Dermis blood vessel endothelial cell (primary cell): ENCODE measurements at places on chromosomes 12 and 14.

DNA sequence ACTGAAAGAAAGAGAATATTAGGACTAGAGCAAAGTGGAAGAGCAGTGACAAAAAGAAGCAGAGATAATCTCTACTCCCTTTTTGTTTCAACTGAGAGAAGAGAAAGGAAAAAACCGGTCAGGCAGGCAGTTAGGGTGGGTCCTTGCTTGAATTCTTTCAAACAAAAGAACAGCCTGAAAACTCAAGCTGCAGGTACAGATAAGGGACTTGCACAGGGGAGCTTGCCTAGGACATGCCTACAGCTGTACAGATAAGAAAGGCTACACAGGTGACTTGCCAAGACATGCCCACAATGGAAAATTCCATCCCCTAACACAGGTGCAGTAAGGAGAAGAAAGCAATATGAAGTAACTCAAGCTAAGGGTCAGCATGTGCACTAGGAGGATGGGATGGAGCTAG, 532.2 kb upstream of the MIS18BP1 start:
- DNase-seq = no peak

DNA sequence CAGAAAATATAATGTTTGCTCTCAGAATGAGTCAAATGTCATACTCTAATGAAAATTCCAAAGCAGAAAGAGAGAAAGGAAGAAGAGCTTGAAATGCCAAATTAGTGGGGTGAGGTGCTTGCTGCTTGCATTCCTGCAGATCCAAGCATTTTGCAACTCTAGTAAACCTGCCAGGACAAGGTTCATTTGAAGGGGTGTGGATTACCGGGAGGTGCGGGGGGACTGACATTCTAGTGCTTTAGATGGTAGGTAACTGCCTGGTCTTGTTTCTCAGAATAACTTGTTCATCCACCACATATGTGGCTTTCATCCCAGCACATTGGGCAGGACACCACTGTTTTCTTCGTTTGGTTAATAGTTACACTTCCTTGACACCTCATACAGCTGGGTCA, 144.4 kb downstream of the AKAP6 start:
- no peak for DNase-seq

GRCh38 chr14:48430805-48431204, 755.4 kb upstream of the MDGA2 start:
- no peak for DNase-seq

DNA sequence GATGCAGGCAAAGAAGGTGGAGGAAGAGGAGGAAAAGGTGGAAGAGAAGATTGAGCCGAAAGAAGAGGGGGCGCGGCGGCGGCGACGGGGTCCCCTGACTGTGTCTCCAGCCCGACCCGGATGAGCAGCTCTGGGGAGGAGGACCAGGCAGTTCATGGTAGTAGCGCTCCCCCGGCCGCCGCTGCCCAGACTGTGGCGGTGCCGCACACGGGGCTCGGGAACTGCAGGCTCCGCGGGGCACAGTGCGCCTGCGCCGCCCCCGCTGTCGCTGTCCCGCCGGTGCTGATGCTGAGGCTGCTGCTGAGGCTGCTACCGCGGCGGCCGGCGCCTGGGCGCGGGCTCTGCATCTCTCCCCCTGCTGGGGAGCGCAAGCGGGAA, at the start of gene KCNH5:
Gene KCNH5, minus strand, starts transcription at position 225 of the 378 bp plus-strand sequence. CDS start 272 bp downstream, outside the sequence.
- peak; percentile 52 for DNase-seq

DNA sequence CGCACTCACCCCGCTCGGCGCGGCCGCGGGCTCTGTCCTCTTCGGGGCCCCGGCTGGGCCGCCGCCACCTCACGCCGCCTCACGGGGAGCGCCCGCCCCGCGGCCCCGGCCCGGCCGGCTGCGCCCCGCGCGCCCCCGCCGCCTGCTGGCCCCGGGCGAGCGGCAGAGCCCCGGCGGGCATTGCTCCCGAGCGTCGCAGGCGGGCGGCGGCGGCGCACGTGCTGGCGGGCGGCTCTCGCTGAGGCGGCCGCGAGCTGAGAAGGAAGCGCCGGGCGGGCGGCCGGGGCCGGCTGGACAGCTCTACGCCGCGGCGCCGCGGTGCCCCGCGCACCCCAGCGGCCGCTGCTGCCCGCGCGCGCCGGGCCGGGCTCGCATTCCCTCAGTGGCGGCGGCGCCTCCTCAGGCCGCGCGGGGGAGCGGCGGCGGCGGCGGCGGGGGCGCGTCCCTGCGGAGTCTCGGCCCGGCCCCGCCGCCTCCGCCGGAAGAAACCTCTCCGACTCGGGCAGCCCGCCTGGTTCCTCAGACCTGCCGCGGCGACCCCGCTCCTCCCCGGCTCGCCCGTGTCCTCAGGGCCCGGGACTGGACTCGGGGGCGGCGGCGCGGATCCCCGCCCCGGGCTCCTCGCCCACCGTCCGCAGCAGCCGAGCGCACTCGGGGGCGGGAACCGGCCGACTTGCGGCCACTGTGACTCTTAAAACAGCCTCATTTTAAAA, at the start of gene PITPNM2:
Gene PITPNM2, minus strand, starts transcription at position 347 of the 713 bp plus-strand sequence. CDS start 116,500 bp downstream, outside the sequence.
- DNase-seq = peak; percentile 77

DNA sequence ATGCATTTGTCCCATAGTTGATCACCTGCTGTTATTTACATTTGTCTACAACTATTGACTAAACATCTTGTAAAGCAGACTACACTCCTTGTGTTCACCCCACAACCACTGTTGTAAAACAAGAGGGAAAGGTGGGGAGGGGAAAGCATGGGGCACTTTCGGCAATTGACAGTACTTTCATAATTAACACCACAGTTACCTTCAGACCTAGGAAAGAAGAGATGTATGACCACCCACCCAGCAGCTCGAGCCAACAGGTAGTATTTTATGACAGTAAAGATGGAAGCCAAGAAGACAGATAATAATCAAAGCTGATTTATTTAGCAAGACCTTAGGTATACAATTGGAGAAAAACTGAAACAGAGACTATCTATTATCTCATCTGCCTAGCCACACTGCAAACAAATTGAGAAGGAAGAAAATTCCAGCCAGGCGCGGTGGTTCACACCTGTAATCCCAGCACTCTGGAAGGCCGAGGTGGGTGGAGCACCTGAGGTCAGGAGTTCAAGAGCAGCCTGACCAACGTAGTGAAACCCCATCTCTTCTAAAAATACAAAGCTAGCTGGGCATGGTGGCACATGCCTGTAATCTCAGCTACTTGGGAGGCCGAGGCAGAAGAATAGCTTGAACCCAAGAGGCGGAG, 11.2 kb downstream of the HECTD4 start:
- no peak for DNase-seq

- peak; percentile 97 for DNase-seq
Measured at GRCh38 chr14:85528080-85528896, 1.7 kb upstream of the FLRT2 start.

DNA sequence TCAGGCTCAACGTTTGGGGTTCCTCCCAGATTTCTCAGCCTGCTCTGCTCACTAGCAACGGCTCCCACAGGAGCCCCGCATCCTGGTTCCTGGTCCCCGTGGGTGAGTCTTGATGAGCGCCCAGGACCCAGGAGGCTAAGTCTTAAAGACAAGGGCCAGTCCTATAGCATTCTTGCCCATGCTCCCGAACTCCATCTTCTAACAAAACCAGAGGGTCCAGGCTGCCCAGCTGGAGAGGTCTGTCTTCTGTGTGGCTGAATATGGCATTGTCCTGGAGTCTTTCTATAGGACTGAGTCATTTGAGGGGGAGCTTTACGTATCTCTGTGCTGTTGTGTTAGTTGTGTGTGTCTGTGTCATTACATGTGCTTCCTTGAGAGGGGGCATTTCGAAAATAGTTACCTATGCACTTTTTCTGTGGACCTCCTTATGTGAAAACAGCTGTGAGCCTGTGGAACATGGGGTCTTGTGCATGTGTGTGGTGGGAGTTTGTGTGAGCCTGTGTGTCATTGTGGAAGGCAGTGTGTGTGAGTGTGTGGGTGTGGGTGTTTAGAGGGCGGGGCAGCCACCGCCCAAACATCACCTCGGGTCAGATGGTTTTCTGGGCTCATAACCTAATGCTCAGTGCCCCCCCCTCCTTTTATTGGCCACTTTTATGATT, 9.1 kb upstream of the TBX5 start:
- no peak for DNase-seq

GRCh38 chr12:57109207-57110103, 1.7 kb downstream of the STAT6 start:
- no peak for DNase-seq

DNA sequence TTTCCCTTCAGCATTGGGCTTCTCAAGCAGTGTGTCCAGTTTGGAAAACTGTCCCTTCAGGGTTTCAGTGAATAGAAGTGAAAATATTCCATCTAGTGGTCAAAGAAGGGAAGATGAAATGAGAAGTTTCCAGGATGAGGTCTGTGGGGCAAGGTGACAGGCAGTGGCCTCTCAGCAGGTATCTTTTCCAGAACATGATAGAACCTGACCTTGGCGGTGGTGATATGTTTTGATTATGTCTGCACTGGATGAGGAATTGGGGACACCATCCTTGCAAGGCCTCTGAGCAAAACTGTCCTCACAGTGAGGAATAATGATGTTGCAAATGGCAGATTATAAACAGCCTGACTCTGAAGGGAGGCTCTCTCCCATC, 4.7 kb downstream of the GPX2 start:
- peak; percentile 28 for DNase-seq

DNA sequence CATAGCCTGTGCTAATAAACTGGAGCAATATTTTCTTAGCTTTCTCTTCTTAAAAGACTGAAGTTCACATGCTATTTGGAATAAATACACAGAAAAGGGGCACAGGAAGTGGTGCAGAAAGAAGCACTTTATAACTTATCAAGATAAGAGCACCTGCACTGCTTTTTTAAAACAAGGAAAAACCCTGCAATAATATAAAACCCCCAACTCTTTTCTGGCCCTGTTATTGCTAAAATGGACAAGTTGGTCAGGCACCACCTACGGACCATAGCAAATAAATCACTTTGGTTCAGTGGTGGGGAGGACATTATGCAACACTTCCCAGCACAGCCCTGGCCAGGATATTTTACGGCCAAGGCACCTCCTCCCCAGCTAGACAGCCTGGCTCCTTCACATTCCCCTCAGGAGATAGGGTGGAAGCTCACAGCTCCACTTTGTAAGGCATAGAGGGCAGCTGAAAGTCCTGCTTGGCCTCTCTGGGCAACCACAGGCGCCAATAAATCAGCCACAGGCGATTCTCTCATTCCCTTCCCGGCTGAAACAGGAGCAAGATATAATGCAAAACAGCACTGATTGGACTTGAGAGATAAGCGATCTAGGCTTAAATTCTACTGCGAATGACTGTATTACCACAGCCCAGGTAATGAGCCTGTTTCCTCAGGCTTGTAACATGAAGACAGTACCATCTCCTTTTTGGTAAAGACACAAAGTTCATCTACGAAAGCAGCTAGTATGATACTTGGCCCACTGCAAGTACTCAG, 2.0 kb downstream of the ZBTB25 start:
- peak; percentile 48 for DNase-seq

- peak; percentile 77 for DNase-seq
Measured at GRCh38 chr14:81464253-81465002, 64.3 kb upstream of the STON2 start.

- DNase-seq = no peak
Measured at GRCh38 chr14:54651649-54652048, 84.7 kb downstream of the SAMD4A start.

GRCh38 chr12:87870493-87871460, 158.4 kb downstream of the C12orf50 start:
- no peak for DNase-seq

DNA sequence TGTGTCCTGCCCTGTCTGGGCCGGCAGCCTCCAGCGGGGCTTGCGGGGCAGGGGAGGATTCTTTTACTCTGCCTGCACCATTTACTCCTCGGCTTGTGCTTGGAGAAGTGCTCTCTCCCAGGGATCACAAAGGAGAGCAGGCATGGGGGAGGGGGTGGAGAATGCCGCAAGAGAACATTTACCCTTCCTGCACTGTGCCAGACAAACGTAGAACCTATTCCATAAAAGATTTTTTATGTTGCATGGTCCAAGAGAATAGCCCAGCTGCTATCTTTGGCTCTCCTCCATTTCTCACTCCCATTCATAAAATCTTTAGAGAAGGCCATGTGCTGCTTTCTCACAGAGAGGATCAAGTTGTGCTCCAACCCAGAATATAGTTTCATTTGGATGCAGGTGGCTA, 159.4 kb downstream of the SPTSSA start:
- DNase-seq = no peak

- DNase-seq = no peak
Measured at GRCh38 chr12:108016022-108016564, 113.0 kb upstream of the WSCD2 start.

GRCh38 chr12:51377099-51377984, 13.9 kb downstream of the GALNT6 start:
- DNase-seq = no peak

GRCh38 chr12:91406920-91407341, 224.3 kb upstream of the DCN start:
- peak; percentile 80 for DNase-seq

DNA sequence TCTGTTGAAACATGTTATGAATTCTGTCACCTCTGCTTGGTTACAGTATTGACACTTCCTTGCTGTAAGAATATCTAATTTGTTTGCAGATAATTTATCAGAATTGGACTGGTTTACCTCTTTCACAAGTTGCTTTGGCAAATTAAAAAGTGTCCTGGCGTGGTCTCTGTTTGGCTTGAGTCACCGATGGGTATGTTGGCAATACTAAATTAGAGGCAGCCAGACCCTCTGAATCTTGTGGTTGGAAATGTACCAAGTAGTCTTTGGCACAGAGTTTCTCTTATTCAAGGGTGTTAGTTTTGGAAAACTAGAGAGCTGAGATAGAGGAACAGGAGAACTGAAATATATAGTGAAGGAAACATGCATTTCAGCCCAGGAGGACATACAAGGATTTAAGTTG, 521.1 kb upstream of the MGAT4C start:
- no peak for DNase-seq

DNA sequence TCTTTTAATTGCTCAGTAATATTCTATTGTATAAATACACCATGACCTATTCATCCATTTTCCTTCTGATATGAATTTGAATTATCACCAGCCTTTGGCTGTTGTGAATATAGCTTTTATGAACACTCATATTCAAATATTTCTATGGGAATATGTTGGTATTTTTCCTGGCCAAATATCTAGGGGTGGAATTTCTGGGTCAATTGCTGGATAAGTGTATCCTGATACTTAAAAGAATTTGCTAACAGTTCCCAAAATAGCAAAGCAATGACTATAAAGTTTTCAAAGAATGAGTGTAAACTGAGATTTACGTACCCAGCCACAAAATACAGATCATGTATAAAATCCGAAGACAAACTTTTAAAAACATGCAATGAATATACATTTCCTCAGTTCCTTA, 148.7 kb upstream of the CLEC14A start:
- DNase-seq = no peak

DNA sequence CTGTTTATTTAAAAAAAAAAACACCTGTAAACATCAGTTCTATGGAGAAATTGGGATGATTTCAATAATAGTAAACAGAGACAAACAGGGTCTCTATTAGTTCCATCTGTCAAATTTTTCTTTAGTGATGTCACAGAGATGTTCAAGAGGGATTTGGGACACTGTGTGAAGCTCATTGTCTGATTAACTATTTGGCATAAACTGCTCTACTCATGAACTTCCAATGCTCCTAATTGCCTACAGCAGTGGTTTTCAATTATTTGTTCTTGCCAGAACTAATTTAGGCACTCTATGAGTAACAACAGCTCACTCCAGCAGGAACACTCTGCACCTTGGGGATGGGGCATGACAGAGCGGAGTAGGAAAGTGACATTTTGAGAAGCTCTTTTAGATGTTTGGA, 250.1 kb upstream of the PRKD1 start:
- DNase-seq = no peak
